MG63 (cell line): ENCODE measurements at places on chromosomes 6 and 20.

- no peak for DNase-seq
Measured at GRCh38 chr6:157460182-157460999, 79.4 kb downstream of the ZDHHC14 start.

DNA sequence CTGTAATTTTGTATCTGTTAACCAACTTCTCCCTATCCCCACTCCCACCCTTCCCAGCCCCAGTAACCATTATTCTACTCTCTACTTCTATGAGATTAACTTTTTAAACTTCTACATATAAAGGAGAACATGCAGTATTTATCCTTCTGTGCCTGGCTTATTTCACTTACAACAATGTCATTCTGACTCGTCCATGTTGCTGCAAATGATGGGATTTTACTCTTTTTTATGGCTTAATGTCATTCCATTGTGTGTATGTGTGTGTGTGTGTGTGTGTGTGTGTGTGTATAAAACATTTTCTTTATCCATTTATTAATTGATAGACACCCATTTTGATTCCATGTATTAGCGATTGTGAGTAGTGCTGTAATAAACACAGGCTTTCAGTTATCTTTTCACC lies 76.1 kb downstream of the COL19A1 start:
- no peak for DNase-seq

GRCh38 chr20:13298692-13299373 lies 77.8 kb downstream of the ISM1 start:
- no peak for DNase-seq

- DNase-seq, result no peak
Measured at GRCh38 chr6:155517294-155517693, 61.7 kb upstream of the NOX3 start.

GRCh38 chr6:154509421-154510143 lies 903 bp downstream of the CNKSR3 start:
- peak; percentile 70 for DNase-seq

- DNase-seq, result no peak
Measured at GRCh38 chr6:34940030-34940434, 51.0 kb downstream of the ANKS1A start.

DNA sequence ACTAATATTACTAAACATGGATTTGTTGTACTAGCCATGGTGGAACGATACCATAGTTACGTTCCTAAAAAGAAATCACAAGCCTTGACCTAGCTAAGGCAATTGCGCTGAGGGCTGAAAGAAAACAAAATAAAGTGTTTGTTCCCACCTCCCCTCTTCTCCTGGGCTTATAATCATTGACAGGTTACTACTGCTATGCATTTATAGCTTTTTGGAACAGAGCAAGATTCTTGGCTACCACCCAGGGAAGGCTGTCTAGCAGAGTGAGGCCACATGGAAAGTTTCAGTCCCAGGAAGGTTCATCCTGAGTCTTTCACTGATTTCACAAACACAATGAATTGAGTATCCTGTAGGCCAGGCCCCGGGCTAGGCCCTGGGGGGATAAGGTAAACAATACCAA lies 84.6 kb downstream of the TMEM170B start:
- DNase-seq, result no peak

- no peak for DNase-seq
Measured at GRCh38 chr6:131206463-131207251, 71.4 kb downstream of the AKAP7 start.

GRCh38 chr6:155115893-155116570 lies 120.9 kb downstream of the TIAM2 start:
- DNase-seq, result no peak

- no peak for DNase-seq
Measured at GRCh38 chr6:133170602-133171001, 70.6 kb upstream of the EYA4 start.

GRCh38 chr6:25085756-25086155 lies 150.0 kb upstream of the RIPOR2 start:
- no peak for DNase-seq
